ENCODE measurements at places on chromosomes 12 and 14. TPM values are rescaled to one million over a fixed set of nuclear protein-coding genes. Genes with fewer than 3 reads are reported as not detected.
A peak's percentile ranks its signal among the peaks of the same experiment; 100 is the strongest.

DNA sequence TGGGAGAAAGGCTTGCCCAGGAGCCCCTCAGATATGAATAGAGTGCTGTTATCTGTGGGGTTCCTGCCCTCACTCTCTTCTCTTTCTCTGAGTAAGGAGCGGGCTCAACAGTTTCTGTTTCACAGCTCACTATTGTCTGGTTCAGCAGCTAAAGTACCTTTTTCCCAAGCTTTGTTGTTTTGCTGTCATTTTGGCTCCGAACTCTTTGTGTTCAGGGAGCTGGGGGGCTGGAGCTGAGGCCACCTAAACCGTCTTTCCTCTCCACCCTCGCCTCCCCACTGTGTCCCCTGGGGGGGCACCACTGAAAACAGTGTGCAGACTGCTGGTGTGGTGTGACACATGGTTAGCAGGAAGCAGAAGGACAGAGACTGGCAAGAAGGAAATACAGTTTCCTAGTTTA is 51.4 kb downstream of the FBXW8 start:
- no peak for DNase-seq

DNA sequence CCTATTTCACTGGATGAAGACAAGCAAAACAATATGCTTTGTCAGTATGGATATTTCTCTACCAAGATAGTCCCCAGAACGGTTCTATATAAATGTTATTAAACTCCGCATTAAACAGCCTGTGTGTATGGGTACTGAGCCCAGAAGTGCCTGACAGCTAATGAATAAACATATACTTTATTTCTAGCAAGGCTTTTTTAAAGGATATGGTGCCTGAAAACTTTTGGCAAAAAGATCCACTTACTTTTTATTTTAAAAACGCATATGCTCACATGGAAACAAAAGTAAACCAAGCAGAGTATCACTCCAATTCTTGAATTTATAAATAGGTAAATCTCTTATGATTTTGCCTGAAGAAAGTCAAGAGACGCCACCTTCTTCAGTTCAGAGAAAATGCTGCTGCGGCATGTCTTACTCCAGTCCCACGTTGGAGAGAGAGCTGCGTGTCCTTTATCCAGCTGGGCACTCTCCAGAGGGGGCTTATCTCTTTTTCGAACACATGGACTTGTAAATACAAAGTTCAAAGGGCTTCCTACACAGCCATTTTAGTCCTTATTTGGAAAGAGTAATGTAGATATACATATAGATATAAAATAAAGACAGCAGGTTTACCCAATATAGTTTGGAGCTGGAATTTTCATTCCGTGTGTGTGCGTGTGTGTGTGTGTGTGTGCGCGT is 264.2 kb downstream of the ADAMTS20 start:
- DNase-seq, result no peak

Gene ACVRL1
- total RNA-seq, result 0.08 TPM

Gene KLHL33
- 0.05 TPM for total RNA-seq

Gene NTS
- not detected for total RNA-seq

Gene PPP1R12A
- 56.8 TPM for total RNA-seq

- DNase-seq, result no peak
Observed at GRCh38 chr12:100460702-100461101, 13.0 kb upstream of the NR1H4 start.

GRCh38 chr12:75982169-75982564 is 49.4 kb downstream of the PHLDA1 start:
- no peak for DNase-seq

- DNase-seq, result no peak
Observed at GRCh38 chr12:82357845-82358199, 365 bp downstream of the CCDC59 start.

- no peak for DNase-seq
Observed at GRCh38 chr12:52341066-52341580, 19.9 kb upstream of the KRT83 start.

Gene TMBIM4
- 69.9 TPM for total RNA-seq

- peak; percentile 32 for DNase-seq
Observed at GRCh38 chr14:68282479-68283377, 463.1 kb downstream of the RAD51B start.

Gene TMX1
- total RNA-seq, result 60.5 TPM

- no peak for DNase-seq
Observed at GRCh38 chr12:67969134-67969802, 20.0 kb upstream of the IFNG-AS1 start.

Gene SPRYD3
- 48.3 TPM for total RNA-seq

- DNase-seq, result peak; percentile 31
Observed at GRCh38 chr12:57175428-57176138, 28.2 kb upstream of the LRP1-AS start.

DNA sequence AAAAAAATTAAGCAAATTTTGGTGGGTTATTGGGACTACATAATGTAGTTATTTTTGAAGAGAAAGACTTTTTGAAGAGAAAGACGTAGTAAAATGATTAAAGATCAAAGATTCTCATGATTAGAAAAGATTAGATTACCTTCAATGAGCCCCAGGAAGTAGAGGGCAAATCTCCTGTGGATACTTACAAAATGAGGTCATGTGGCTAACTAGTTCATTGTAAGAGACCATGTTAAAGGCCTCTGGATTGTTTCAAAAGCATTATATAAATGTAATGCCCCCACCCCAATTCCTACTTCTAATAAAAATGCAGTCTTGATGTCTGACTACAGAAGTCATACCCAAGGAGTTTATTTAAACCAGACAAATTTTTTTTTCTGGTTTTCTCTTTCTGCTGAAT is 93.3 kb downstream of the ERGIC2 start:
- no peak for DNase-seq

Gene CLMN
- 0.71 TPM for total RNA-seq

DNA sequence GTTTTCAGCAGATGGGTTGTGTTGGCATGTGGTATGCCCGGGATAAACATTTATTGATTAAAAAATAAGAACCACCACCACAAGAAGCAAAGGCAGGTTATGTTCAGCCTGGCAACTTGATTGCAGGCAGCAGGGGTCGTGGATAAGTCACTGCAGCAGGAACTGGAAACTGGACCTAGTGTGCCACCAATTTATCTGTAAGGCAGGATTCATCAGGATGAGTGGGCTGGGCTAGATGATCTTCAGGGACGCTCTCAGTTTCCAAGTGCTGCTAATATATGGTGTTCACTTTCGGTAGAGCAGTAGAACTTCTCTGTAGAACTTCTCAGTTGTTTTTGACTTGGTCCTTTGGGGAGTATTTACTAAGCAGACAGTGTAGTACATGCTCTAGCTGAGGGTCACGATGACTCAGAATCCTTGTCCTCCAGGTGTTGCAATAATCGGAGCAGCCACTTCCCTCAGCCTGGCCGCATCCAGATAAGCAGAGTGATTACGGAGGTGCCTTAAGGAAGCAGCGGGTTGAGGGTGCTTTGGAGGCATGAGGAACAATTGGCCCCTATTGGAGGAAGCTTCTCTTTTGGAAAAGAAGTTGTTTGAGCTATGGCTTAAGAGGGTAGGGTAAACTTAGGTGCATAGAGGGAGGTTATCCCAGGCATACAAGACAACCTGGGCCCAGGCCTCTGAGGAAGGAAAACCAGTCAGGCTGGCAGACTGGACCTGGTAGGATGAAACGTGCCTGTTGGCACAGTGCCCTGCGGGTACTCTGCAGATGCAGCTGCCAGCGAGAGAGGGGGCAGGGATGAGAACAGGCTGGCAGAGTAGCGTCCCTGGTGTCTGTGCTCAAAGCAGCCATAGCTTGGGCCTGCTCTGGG is 104.0 kb downstream of the GPR135 start:
- no peak for DNase-seq

- no peak for DNase-seq
Observed at GRCh38 chr14:50624447-50624846, 43.7 kb downstream of the SAV1 start.

GRCh38 chr12:64431791-64432190 is 20.1 kb upstream of the TBK1 start:
- no peak for DNase-seq

Gene DHRS2
- total RNA-seq, result 3.2 TPM

DNA sequence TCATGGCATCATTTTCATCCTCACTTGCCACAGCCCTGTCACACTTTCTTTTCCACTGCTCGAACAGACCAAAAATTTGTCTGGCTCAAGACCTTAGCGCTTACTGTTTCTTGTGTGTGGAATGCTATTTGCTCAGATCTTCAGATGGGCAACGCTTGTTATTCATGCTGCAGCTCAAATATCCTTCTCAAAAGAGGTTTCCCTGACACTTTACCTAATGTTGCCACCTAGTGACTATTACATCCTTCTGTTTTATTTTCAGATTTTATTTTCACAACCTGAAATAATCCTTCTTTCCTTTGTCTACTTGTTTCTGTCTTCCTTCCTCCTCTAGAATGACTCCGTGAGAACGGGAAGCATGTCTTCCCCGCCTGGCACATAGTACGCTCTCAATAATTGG is 5.6 kb downstream of the FBXO33 start:
- no peak for DNase-seq

Gene RFX4
- total RNA-seq, result not detected

GRCh38 chr12:63018273-63018672 is 83.3 kb upstream of the PPM1H start:
- no peak for DNase-seq

GRCh38 chr12:48542300-48542928 is 17.0 kb downstream of the OR8S1 start:
- peak; percentile 27 for DNase-seq

- no peak for DNase-seq
Observed at GRCh38 chr14:75101491-75101890, 25.4 kb downstream of the NEK9 start.

DNA sequence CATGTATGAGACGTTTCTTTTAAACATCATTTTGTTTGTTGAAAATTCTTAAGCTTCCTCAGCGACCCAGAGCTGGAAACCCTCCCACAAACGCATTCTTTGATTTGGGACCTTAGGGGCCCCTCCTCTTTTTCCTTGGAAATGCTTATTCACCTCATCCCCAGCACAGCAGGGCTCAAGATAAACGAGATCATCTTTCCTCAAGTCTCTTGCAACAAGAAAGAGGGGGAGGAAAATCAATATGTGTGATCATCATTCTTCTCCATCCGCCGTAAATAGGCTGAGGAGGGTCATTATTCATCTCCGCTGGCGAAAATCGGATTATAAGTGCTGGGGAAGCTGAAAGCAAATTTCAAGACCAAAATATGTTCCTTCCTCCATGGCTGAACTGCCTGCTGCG is 1415.2 kb downstream of the AACS start:
- DNase-seq, result no peak

Gene KRT75
- not detected for total RNA-seq

DNA sequence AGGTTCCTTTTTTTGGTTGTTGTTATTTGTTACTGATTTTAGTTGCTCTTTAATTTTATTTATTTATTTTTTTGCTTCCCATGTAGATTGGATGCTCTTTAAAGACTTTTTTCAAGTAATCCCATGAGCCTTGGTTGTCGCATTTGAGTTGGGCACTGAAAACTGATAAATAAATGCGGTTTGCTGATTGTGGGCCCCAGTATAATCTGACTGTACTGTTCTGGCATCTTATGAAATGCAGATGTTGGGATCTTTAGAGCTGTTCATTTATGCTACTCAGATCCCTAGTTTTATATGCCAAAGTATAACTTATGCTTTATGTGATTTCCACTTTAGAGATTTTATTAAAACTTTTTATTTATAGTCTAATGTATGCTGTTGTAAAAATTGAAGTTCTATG is 33.3 kb downstream of the WNK1 start:
- DNase-seq, result no peak

Gene MYF5
- total RNA-seq, result not detected

GRCh38 chr12:106299202-106299774 is 3.2 kb upstream of the TCP11L2 start:
- DNase-seq, result no peak

Gene GUCY2C
- total RNA-seq, result not detected

Gene AMDHD1
- total RNA-seq, result 1.5 TPM

Gene CLEC9A
- total RNA-seq, result not detected

DNA sequence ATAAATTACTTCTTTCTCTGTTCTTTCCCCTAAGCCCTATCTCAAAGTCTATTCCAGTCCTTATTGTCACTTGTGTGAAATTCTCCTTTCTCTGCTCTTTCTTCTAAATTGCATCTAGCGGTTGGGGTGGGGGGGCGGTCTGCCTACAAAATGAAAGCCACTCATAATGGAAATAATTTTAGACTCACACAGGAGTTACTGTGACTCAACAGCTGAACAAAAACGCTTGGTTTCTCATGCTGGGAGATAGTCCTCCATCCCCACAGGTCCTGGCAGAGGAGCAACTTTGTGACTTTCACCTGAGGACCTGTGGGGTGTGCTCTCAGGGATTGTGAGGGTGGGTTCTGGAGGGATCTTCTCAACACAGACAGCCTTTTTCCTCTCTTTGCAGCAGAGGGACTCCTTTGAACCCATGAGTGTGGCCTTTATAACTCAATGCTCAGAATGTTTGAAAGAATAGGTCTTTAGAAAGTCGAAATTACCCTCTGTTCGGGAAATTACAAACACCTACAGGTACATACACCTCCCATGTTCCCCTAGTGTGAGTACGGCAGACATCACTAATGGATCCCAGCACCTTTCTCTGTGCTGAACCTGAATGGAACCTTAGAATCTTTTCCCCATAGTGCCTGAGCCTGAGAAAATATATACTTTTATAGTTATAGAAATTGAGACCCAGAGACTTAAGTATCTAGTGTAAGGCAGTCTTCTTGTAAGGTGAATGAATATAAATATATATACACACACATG is 109.7 kb downstream of the CHST11 start:
- DNase-seq, result peak; percentile 22

Gene SMCO2
- total RNA-seq, result not detected

- no peak for DNase-seq
Observed at GRCh38 chr12:122366685-122367475, 55.6 kb downstream of the CLIP1 start.

DNA sequence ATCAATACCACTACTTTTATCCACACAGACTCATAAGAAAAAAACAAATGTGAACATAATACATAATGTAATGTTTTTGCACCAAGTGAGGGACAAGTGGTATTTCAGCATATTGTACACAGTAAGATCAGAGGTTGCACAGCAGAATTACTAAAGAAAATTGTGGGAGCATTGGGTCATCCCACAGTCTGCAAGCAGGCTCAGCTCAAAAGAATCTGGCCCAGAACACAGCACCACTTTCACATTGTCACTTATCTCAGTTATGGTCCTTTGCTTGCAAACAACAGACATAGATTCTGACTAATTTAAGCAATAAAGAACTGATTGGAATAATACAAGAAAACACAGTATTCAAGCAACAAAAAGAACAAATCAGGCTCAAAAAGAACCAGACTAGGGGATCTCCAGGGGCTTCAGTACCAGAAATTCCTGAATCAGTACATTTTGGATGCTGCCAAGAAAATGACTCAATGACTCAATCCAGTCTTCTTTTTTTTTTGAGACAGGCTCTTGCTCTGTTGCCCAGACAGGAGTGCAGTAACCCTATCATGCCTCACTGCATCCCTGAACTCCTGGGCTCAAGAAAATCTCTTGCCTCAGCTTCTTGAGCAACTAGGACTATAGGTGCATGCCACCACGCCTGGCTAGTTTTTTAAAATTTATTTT is 42.9 kb upstream of the EEA1 start:
- DNase-seq, result no peak

- DNase-seq, result no peak
Observed at GRCh38 chr12:52193991-52194390, 2.2 kb upstream of the KRT80 start.

Gene FRMD6
- 4.8 TPM for total RNA-seq

Gene KRT6C
- total RNA-seq, result not detected

GRCh38 chr12:106150555-106150954 is 11.8 kb upstream of the NUAK1 start:
- DNase-seq, result no peak

Gene FGF23
- not detected for total RNA-seq

Gene HSPB8
- total RNA-seq, result not detected

Gene KLC1
- 102 TPM for total RNA-seq

Gene ACOT6
- total RNA-seq, result not detected
